ENCODE measurements at places on chromosomes 2 and 18.

GRCh38 chr2:110114831-110115255, 779 bp downstream of the MALL start:
- no peak for DNase-seq

- no peak for DNase-seq
Observed at GRCh38 chr18:67589325-67589724, 72.8 kb upstream of the DSEL start.

- DNase-seq, result no peak
Observed at GRCh38 chr2:105387225-105387624, 11.6 kb downstream of the FHL2 start.

GRCh38 chr18:57846258-57846657, 43.1 kb upstream of the ATP8B1 start:
- no peak for DNase-seq

DNA sequence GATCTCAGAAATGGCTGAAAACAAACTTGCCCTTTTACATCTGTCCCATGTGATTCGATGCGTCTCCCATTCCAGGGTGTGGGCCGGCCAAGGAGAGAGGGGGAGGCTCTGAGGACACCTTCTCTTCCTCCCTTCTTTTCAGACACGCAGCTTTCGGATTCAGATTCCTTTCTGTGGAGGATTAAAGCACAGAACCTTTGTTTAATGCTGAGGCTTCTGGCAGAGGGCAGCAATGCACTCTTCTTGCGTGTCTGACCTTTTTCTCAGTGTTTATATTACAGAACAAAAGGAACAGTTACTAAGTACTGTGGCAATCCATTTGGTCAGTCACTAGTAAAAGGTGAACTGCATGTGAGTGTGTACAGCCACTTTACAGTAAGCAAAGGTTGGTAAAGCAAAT, 268.9 kb upstream of the CCDC68 start:
- DNase-seq, result no peak

DNA sequence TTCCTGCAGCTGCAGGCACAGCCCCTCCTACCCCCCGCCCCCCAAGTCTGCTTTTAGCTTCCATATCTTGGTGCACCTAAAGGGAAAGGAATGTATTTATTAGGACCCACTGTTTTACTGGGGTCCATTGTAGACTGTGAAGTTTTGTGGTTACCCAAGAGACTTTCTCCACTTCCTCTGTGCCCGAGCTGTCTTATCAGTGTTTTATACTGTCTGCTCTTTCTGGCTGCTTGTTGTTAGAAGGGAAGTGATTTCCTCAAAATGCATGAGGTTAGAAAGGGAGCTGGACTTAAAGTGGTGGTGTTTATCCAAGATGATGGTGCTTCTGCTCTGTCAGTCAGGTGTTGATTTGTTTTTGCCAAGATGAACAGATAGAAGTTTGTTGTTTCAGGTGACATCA, 85.0 kb downstream of the PTH2R start:
- DNase-seq, result no peak

DNA sequence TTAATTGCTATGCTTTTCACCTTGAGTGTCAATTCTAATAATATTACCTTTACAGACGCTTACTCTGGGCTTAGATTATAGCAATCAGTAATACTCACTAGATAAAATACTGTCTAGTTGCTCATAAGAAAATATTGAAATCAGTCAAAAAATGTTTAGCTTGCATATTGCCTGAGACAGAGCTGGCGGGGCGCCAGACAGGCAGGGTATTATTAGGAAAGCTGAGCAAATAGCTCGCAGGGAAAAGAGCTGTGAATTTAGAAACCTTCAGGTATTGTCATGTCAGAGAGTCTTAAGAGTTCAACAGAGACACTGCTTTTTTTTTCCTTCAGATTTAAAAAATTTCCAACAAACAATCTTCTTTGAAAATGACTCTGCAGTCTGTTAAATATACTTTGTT, 118.4 kb downstream of the MEIS1 start:
- no peak for DNase-seq

DNA sequence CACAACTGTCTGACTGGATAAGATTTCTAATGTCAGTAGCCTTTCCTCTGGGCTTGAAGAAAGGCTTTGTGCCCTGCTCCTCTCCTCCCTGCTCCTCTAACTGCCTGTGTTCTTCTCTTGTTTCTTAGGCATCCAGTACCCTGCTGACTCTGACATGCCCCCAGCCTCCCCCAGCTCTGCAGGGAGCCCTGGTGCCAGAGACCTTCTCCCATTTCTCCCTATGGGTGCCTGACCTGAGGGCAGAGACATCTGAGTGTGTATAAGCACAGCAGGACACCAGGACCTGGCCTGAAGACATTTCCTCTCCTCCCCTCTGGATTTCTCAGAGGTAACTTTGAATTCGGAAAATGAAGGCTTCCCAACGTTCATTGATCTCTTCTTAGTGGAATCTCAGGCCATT, 23.6 kb downstream of the RNF144A start:
- DNase-seq, result no peak

DNA sequence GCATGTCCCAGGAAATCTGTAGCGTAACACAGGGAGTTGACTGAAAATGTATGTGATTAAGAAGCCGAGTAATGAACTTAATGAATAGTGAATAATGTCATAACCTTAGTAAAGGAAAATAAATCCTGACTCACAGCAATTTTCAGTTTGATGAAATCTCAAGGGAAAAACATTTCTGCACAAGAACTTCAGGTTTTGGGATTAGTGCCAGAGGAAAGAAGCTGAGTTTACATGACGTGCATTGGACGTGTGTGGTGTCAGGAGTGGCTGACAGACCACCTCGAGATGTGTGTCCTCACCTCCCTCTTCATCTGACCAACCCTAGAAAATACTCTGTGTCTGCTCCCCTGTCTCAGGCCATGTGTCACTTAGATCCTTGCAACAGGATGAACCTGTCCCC, 39.1 kb downstream of the VWA3B start:
- DNase-seq, result no peak

DNA sequence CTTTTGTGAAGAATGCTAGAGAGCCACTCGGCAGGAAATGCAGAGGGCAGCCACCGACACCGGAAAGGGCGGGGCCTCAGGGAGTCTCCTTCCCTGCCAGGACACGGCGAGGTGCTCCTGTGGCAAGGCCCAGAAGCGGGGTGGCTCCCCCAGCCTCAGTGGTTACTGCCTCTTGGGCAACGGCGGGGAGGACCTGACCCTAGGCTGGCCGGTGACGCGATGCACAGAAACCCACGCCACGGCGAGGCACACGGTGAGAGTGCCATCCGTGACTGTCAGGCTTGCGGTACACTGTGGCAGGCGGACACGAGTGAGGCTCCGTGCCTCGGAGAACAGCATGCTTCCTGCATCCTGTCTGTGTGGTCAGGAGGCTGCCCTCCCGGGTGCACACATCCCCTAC, 47.8 kb downstream of the ZAP70 start:
- DNase-seq, result no peak

GRCh38 chr2:128745946-128746345, 427.3 kb upstream of the HS6ST1 start:
- no peak for DNase-seq

- peak; percentile 79 for DNase-seq
Observed at GRCh38 chr2:100381240-100381639, 36.2 kb downstream of the CHST10 start.

DNA sequence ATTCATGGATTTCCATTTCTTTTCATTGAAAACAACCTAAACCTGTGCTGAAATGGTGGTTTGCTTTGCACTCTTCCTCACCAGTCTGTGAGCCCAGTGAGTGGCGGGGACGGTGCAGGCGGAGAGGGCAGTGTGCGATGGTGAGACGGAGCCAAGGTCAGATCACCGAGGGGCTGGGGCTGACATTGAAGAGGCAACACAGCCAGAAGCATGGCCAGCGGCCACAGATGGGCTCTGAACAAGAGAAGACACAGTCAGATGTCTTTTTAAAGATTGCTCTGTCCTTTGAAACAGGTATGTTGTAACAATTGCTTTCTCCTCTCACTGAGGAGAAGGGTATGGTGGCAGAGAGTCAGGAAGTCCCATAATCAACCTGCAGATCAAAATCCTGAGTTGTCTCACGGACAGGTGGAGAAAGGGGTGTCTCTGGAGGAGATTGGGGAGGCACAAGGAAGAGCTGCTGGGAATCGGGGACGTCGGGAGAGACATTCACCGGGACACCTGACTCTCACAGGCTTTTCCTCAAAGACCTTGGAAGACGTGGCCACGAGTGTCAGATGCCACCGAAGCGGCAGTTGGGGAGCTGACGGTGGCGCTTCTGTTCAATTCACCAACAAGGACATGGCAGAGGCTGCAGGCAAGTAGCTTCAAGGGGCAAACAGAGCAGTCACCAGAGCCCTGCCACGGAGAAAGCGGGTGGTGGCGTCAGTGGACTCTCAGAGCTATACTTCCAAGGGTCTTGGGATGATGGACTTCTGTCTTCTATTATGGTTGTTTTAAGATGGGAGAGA, 12.1 kb upstream of the ZNF516 start:
- DNase-seq, result no peak

GRCh38 chr2:130190237-130190636, 8.0 kb downstream of the TUBA3E start:
- no peak for DNase-seq

DNA sequence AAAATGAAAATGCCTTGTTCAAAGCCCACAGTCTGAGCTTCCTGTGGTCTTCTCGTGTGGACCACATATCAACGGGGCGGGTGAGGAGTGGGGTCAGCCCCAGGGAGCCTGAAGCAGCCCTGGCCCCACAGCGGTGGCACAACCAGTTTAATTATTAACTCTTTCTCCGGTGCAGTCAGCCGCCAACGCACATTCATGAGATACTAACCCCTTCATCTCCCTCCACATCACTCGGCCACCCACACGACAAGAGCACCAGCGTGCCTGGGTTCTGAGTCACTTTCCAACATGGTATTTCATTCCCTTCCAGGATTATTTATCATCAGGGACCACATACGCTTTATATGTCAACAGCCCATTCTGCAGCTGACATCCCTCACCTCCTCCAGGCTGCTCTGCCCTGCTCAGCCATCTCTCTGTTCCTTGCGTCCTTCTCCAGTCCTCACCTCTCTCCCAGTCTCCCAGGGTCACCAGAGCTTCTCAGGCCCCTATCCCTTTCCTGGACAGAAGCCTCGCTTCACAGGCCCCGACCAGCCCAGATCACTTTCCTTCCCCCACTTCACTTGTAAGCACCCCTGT, 48.0 kb upstream of the ID2 start:
- DNase-seq, result no peak

DNA sequence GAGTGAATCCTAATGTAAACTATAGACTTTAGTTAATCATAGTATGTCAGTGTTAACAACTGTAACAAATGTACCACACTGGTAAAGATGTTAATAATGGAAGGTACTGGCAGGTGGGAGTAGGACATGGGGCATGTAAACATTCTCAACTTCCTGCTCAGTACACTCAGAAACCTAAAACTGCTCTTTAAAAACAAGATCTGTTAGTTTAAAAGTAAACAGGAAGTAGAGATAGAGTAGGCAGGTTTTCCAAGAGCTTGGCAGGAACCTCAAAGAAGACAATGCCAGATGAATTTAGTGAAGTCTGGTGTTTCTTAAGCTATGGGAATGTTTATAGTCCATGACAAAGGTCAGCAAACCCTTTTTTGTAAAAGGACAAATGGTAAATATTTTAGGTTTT, 46.6 kb downstream of the CCDC138 start:
- no peak for DNase-seq

- no peak for DNase-seq
Observed at GRCh38 chr2:10717628-10718027, 3.8 kb upstream of the ATP6V1C2 start.

GRCh38 chr2:143524559-143525401, 395.6 kb downstream of the ARHGAP15 start:
- no peak for DNase-seq

- peak; percentile 13 for DNase-seq
Observed at GRCh38 chr2:68316111-68316510, 3.6 kb downstream of the CNRIP1 start.

DNA sequence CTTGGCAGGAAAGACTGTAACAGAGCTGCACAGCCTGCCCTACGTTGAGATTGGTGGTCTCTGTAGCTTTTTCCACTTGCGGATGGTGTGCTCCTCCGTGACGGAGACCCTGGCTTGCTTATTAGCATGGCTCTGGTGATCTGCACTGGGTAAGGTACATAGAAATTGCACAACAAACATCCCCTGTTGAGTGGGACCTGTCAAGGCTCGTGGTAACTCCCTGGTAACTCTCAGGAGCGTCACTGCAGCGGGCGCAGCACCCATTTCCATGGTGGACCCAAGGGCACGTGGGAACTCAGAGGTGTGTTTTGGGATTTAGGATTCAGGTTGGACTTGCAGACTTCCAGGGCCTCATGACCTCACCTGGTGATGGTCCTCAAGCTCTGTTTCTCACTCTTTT, 1.1 kb downstream of the TRAF3IP1 start:
- DNase-seq, result no peak

- DNase-seq, result no peak
Observed at GRCh38 chr2:28287256-28287915, 105.3 kb upstream of the FOSL2 start.
